ENCODE measurements at places on chromosomes 2 and 18. TPM values are rescaled to one million over a fixed set of nuclear protein-coding genes. Genes with fewer than 3 reads are reported as not detected.

Gene SLC19A3
- total RNA-seq, result not detected

Gene CPLX4
- total RNA-seq, result not detected

Gene CNDP1
- total RNA-seq, result 0.57 TPM

Gene ANO7
- 1.8 TPM for total RNA-seq

Gene ABCG8
- total RNA-seq, result not detected

Gene TBC1D8
- total RNA-seq, result 15.7 TPM

Gene ZEB2
- 232 TPM for total RNA-seq

Gene GALNT3
- total RNA-seq, result 15.9 TPM

Gene AP1S3
- total RNA-seq, result 50.7 TPM

Gene TTLL4
- total RNA-seq, result 30.6 TPM

Gene ASXL3
- 0.02 TPM for total RNA-seq

Gene OBSL1
- total RNA-seq, result not detected

Gene NEB
- total RNA-seq, result 5.1 TPM

Gene LRATD1
- not detected for total RNA-seq

Gene EVX2
- not detected for total RNA-seq

Gene SPR
- total RNA-seq, result not detected

Gene CTNNA2
- total RNA-seq, result not detected

Gene LRRC30
- total RNA-seq, result not detected

Gene GNAL
- total RNA-seq, result 0.12 TPM

Measured in B cell (primary cell).